ENCODE measurements at places on chromosomes 7 and 10. TPM values are rescaled to one million over a fixed set of nuclear protein-coding genes. Genes with fewer than 3 reads are reported as not detected.

The PAX4 gene
- total RNA-seq = not detected

The COL26A1 gene
- not detected for total RNA-seq

The TEX36 gene
- total RNA-seq = not detected

The BCL7B gene
- total RNA-seq = 12.7 TPM

The TMEM196 gene
- total RNA-seq = not detected

The VOPP1 gene
- total RNA-seq = 68.7 TPM

The TRIM56 gene
- total RNA-seq = 22.3 TPM

The EBLN1 gene
- not detected for total RNA-seq

The IDI2 gene
- total RNA-seq = not detected

The ADAM8 gene
- total RNA-seq = 0.71 TPM

The IFIT1 gene
- 13.7 TPM for total RNA-seq

The TAS2R41 gene
- not detected for total RNA-seq

The DCLRE1A gene
- total RNA-seq = 4.8 TPM

The SLC13A1 gene
- not detected for total RNA-seq

The BTBD16 gene
- total RNA-seq = not detected

The MOGAT3 gene
- not detected for total RNA-seq

The VENTX gene
- not detected for total RNA-seq

The PTPRE gene
- total RNA-seq = 1.2 TPM

The ZNF775 gene
- 6.7 TPM for total RNA-seq

The TMEM26 gene
- total RNA-seq = 0.92 TPM

The LRRC18 gene
- total RNA-seq = not detected

The TRRAP gene
- total RNA-seq = 10.4 TPM

The ZNF804B gene
- total RNA-seq = not detected

The KLLN gene
- total RNA-seq = 0.37 TPM

The PRSS2 gene
- not detected for total RNA-seq

The INPP5F gene
- total RNA-seq = 14.5 TPM

The DRGX gene
- total RNA-seq = not detected
